ENCODE measurements at places on chromosomes 1 and 21. TPM values are rescaled to one million over a fixed set of nuclear protein-coding genes. Genes with fewer than 3 reads are reported as not detected.

DNA sequence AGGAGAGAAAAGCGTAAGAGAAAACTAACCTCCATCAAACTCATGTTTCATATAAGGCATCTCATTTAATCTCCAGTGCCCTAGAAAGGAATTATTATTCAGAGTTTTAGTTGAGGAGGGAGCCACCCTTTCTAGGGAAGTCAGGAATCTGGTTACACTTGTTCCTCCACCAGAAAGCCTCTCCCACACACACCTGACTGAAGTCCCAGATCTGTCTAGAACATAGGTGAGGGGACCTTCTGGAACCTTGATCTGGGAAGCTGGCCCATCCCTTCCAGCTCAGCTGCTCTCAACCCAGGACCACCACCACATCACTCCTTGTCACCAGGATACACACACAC, 1.9 kb upstream of the DENND2D start:
- DNase-seq = no peak

DNA sequence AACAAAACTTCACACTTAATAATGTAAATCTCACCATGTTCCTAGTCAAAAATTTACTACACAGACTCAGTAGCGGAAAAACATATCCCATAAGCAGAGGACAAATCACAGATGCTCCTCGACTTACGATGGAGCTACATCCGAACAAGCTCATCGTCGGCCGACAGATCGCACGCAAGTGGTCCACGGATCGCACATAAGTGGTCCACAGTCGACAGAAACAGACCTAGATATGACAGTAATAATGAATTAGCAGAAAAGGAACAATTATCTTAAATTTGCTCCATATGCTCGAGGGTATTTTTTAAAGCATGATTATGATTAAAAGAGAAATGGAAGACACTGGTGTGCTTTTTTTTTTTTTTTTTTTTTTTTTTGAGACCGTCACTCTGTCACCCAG, 36.3 kb downstream of the WDR4 start:
- DNase-seq = no peak

DNA sequence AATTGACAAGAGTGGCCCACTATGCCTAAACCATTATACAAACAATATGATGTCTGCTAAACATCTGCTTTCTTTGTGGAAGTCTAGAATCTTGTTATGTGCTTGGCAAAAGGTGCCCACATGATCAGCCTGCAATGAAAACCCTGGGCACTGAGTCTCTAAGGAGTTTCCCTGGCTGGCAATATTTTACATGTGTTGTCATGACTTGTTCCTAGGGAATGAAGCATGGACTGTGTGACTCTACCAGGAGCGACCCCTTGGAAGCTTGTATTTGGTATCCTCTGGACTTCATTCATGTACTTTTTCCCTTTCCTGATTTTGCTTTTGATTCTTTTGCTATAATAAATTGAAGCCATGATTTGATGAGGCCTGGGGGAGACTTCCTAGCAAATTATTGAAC, 324.9 kb downstream of the HHIPL2 start:
- no peak for DNase-seq

- DNase-seq = no peak
Observed at GRCh38 chr1:234528074-234528865, 49.3 kb upstream of the TARBP1 start.

DNA sequence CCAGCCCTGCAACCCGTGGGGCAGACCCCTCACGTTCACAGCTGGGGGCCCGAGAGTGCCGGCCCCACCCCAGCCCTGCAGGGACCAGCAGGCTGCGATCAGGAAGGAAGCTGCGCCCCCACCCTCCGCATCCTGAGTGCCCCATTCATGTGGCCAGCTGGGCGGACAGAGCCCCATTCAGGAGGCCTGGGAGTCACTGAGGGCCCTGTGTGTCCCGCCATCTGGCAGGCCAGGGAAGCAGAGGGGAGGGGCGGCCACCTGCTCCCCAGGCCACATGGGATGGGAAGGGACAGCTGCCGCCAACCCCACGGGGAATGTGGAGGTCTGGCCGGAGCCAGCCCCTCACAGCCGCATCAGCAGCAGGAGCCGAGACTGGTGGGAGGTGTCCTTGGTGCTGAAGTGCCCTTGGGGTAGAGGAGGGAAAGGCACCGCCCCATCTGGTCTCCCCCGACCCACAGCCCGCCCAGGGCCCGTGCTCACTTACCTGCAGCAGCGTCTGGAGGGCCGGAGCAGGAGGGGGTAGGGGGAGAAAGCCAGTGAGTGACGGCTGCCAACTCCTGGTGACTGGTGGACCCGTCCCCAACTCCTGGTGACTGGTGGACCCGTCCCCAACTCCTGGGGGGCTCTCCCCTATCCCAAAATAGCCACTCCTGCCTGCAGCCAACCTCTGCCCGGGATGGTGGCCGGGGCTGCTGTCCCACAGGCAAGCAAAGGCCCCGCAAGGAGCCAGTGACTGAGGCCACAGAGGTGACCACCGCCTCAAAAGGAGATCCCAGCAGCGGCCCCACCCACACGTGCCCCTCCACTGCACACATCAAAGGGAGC, 8.7 kb downstream of the ACAP3 start:
- no peak for DNase-seq

- no peak for DNase-seq
Observed at GRCh38 chr1:118963456-118964430, 24.4 kb downstream of the TBX15 start.

- DNase-seq = no peak
Observed at GRCh38 chr1:22975694-22976093, 3.0 kb upstream of the LACTBL1 start.

DNA sequence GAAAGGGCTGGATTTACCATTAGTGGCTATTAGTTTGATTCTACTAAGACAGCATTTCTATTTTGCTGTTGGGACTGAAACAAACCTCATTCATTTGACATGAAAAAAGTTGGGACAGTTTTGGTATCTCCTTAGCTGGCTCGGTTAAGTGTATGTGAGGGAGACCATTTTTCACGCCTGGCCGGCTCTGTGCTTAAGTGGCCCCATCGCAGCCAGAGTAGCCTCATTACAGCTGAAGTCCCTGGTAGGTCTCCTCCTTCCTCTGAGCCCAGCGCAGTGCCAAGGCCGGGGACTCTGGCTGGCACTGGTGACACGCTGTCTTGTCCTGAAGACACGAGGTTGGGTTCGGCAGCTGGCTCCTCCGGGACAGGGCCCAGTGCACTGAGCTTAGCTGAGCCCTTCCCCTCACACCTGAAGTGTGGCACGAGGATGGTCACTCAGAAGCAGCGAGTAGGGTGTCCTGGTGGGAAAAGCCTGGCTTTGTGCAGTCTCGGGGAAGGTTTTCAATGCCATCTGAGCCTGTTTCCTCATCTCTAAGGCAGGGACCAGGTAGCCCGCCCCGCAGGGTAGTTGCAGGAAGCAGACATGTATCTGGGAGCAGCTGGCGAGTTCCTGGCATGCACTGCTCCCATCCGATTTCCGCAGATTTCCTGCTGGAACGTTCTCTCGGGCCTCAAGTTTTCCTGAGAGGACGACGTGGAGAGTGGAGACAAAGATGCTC, 196.5 kb downstream of the DYRK1A start:
- no peak for DNase-seq

DNA sequence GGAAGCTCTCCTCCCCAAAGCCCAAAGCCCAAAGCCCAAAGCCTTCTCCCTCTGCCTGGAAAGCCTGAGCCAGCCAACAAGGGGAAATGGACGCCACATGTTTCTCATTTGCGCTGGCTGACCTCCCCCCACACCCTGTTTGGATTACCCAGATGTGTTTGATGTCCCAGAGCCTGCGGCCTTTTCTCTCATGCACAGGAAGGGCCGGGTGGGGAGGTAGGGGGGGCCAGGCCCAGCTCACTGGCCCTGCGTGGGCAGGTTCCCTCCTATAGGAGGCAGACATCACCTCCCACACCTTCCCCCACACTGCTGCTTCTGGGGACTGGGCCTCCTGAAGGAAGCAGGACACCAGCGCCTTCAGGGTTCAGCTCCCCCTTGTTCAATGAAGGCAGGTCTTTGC, 116.3 kb downstream of the NAV1 start:
- DNase-seq = no peak

GRCh38 chr1:75097654-75098053, 36.5 kb upstream of the LHX8 start:
- no peak for DNase-seq

DNA sequence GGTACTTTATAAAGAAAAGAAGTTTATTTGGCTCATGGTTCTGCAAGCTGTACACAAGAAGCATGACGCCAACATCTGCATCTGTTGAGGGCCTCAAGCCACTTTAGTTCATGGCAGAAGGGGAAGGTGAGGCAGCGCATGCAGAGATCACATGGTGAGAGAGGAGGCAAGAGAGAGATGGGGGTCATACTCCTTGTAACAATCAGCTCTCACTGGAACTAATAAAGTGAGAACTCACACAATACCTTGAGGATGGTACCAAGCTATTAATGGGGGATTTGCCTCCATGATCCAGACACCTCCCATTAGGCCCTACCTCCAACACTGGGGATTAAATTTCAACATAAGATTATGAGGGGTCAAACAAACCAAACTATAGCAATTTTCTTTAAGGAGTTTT, 3.3 kb upstream of the RGL1 start:
- DNase-seq = no peak

CFAP45 gene
- total RNA-seq = 5.0 TPM

- no peak for DNase-seq
Observed at GRCh38 chr1:162004441-162004950, 19.2 kb downstream of the OLFML2B start.

GRCh38 chr1:178532392-178532791, 19.5 kb downstream of the TEX35 start:
- DNase-seq = peak; percentile 86

DNA sequence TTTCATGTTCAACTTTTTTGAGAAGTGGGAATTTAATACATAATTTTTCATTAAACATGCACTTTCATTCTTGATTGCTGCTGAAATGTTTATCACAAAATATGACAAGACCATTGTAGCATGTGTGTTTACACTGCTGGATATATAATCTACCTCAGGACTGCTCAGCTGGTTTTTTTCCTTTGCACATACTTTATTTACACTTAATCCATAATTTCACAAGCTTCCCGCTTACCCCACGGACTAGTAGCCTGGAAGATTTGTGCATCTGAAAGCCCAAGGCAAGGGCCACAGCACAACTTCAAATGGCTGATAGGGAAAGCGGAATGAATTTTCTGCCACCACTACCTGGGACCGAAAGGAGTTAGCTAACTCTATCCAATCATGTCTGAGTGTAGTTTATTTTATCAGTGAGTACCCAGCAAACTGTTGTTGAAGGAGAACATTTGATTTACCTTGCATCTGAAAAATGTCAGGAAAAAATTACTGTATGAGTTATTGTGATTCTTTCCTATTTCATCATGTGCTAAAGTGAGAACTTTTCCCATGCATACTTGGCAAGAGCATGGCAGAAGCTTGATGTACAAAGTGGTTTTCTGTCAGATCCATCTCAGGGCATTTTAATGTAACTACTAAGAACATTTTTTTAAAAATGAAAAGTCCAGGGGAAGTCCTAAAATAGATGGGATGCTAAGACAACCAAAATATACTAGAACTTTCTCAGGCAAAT, 558.2 kb upstream of the USP24 start:
- no peak for DNase-seq

LAMB3 gene
- 1.4 TPM for total RNA-seq

GRCh38 chr1:85580872-85581801, 576 bp downstream of the CCN1 start:
- peak; percentile 11 for DNase-seq

GRCh38 chr1:19438516-19439195, 46.7 kb downstream of the CAPZB start:
- DNase-seq = no peak

- DNase-seq = no peak
Observed at GRCh38 chr1:7455796-7456721, 315.0 kb upstream of the VAMP3 start.

DNA sequence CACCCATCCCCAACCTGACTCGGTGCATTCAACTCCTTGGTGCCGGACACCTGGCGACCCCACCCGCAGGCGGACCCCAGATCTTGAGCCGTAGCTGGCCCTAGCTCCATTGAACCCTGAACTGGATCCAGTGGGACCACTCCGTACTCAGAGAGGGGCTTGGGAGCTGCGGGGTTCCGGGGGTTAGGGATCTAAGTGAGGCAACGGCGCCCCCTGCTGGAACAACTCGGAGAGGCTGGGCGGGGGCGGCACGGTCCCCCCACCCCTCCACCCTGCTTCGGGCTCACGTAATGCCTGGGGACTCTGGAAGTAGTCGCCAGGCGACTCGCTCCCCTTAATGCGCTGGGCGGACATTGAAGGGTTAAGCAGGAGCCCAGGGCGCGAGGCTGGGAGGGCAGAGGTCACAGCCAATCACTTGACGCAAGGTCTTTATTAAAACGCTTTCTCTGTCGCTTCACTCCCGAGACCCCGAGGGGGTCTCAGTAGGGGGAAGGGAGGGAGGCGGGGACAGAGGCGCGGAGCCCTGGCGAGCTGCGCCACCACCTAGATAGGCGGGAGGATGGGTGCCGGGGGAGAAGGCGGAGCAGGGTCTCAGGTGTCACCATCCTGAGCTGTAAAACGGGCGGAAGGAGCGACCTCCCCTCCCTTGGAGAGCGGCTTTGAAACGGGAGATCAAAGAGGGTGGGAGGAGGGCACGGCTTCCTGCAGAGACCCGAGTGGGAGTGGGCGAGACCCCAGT, 704 bp upstream of the CRABP2 start:
- peak; percentile 58 for DNase-seq

GRCh38 chr1:66237722-66238479, 296.1 kb upstream of the SGIP1 start:
- DNase-seq = no peak

HMCN1 gene
- 0.45 TPM for total RNA-seq

APOBEC4 gene
- not detected for total RNA-seq

- DNase-seq = no peak
Observed at GRCh38 chr1:220982686-220983085, 103.4 kb downstream of the HLX start.

DNA sequence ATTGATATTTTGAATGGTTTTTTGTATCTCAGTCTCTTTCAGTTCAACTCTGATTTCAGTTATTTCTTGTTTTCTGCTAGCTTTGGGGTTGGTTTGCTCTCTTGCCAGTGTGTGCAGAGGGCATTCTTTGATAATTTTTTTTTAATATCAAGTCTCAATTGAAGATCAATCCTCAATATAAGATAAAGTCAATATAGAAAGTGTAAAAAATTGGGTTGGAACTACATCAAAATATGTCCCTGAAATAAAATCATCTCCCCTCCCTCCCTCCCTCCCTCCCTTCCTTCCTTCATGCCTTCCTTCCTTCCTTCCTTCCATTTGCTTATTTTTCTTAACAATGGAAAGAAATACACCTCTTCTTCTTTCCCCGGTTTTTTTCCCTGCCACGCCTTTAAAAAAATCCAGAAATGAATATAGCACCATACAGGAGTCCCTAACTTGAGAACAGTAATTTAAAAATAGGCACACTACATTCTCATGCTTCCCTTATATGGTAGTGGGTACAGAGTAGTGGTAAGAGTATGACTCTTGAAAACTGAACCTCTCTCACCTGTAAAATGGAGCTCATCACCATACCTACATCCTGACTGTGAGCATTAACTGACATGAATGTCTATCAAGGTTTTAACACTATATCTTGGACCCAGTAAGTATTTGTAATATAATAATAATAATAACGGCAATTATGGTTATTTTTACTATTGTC, 221.9 kb downstream of the GIPC2 start:
- no peak for DNase-seq

- peak; percentile 57 for DNase-seq
Observed at GRCh38 chr1:243848858-243849420, 1.1 kb downstream of the AKT3 start.

- no peak for DNase-seq
Observed at GRCh38 chr1:44423591-44424537, 18.8 kb downstream of the RNF220 start.

All from natural killer cell (primary cell).